NCI-H1930 (cell line): ENCODE measurements at places on chromosomes 5 and 9.

GRCh38 chr9:137243626-137244485 is 2.8 kb downstream of the TUBB4B start:
- no peak for DNase-seq

GRCh38 chr5:106489004-106489403 is 1181.7 kb downstream of the EFNA5 start:
- no peak for DNase-seq

DNA sequence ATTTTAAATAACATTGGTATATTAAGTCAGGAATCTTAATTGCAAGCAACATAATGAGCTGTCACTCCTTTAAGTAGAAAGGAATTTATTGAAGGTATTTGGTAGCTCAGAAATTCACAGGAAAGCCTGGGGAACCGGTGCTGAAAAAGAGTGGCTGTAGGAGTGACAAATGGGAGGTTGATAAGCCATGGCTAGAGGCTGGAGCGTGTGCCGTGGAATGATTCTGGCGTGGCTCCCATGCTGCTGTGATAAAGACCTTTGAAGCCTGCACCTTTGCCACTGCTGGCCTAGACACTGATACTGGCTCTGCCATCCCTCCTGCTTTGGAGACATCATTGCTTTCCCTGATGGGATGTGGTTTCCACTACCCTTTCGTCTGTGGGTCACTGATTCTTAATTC is 65.7 kb upstream of the ATG10 start:
- no peak for DNase-seq

GRCh38 chr5:177311392-177311722 is 341 bp downstream of the MXD3 start:
- no peak for DNase-seq

- no peak for DNase-seq
Observed at GRCh38 chr5:125870256-125870655, 553.0 kb upstream of the GRAMD2B start.

DNA sequence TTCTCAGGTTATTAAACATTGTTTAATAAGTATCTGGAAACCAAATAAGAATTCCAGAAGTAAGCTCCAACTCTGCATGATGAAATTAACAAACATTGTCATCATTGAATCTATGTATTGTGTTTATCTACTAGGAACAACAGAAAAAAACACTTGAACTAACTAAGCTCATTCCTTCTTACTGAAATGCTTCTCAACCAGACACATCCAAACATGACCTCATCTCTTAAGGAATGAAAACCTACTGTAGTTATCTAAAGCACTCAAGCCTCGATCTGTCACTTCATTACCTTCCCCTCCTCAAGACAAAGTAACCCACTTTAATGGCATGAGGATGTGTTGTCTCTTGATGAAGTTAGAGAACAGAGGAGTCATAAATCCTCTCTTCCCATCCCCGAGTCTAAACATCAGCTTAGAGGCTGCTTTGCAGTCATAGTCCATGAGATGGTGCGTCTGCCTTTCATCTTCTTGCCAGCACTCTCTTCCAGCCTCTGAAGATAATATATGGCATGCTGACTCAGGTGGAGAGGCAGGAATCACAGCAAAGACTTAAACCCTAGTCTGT is 86.5 kb downstream of the CEMIP2 start:
- DNase-seq: no peak

DNA sequence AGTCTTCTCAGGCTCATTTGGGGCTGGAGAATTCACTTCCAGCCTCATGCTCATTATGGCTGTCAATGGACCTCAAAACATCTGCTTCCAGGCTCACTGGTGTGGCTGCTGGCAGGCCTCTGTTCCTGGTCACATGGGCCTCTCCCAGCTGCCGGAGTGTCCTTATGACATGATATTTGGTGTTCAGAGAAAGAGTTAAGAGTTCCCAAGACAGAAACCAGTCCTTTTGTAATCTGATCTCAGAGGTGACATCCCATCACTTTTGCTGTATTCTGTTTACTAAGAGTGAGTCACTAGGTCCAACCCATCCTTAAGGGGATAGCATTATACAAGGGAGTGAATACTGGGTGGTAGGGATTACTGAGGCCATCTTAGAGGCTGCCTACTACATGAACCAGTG is 104.6 kb downstream of the CACNA1B start:
- DNase-seq: no peak

- no peak for DNase-seq
Observed at GRCh38 chr5:135174315-135175096, 140.5 kb upstream of the PITX1 start.

- no peak for DNase-seq
Observed at GRCh38 chr5:132008961-132009680, 2.3 kb downstream of the ACSL6 start.

DNA sequence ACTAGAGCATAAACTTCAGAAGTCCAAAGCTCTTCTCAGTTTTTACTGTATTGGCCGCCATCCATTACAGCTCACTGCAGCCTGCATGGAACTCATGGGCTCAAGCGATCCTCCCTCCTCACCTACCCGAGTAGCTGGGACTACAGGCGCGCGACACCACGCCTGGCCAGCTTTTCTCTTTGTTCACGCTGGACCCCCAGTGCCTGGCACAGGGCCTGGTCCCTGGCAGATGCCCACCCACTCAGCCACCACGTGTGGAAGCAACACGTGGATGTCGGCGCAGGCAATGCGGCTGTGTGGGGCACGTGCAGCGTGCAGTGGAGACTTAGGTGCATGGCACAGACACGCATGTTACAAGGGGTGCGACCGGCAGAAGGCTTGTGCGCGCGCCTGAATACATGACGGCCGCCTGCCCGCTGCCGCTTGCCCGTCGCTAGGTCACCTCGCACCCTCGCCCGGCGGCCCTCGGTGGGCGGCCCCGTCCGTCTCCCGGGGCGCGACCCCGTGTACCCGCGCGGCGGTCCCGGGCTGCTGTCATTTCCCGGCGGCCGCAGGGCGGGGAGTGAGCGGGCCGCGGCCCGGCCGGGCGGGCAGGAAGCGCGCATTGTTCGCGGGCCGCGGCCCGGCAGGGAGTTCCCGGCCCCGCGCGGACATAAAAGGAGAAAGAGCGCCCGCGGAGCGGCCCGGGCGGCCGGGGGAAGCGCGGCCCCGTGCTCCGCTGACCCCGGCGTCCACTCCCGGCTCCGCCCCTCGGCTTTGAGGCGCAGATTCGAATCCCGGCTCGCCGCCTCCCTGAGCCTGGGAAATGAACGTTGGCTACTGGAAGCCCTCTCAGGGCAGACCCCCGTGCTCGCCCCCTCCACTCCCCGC is 24.1 kb upstream of the PTGS1 start:
- DNase-seq: no peak
